Breast epithelium (tissue), 4 donors: ENCODE measurements at places on chromosomes 1 and 21. TPM values are rescaled to one million over a fixed set of nuclear protein-coding genes. Genes with fewer than 3 reads are reported as not detected.
A peak's percentile ranks its signal among the peaks of the same experiment; 100 is the strongest.

- H3K4me1 ChIP-seq, result peaks cover 21% of the 10 kb centered on the region
- no peak for DNase-seq
- no peaks in the 10 kb centered on the region for H3K27me3 ChIP-seq
- H3K4me3 ChIP-seq, result no peak overlapping the region
- no peaks in the 10 kb centered on the region for H3K36me3 ChIP-seq
Observed at GRCh38 chr1:26721669-26722355, 26.0 kb downstream of the ARID1A start.

GRCh38 chr1:100834777-100835660 lies 59.6 kb downstream of the EXTL2 start:
- no peak for DNase-seq
- H3K4me3 ChIP-seq, result no peak overlapping the region
- no peaks in the 10 kb centered on the region for H3K4me1 ChIP-seq
- no peak overlapping the region for H3K27ac ChIP-seq

Gene CFAP107
- not detected for total RNA-seq

Gene PRAMEF20
- not detected for total RNA-seq

Gene INAVA
- total RNA-seq, result not detected

GRCh38 chr1:234758851-234759250 lies 148.9 kb upstream of the IRF2BP2 start:
- no peaks in the 10 kb centered on the region for H3K36me3 ChIP-seq
- H3K27ac ChIP-seq, result no peak overlapping the region
- no peaks in the 10 kb centered on the region for H3K4me1 ChIP-seq
- no peak for DNase-seq
- H3K4me3 ChIP-seq, result no peak overlapping the region
- no peaks in the 10 kb centered on the region for H3K27me3 ChIP-seq

- no peaks in the 10 kb centered on the region for H3K36me3 ChIP-seq
- DNase-seq, result no peak
- no peak overlapping the region for H3K4me3 ChIP-seq
- no peak overlapping the region for H3K27ac ChIP-seq
- no peaks in the 10 kb centered on the region for H3K4me1 ChIP-seq
Observed at GRCh38 chr1:235930543-235930942, 63.8 kb upstream of the LYST start.

Gene SLC45A1
- total RNA-seq, result 1.9 TPM

Gene NUF2
- total RNA-seq, result 1.3 TPM

GRCh38 chr1:235313931-235314678 lies 13.9 kb downstream of the ARID4B start:
- DNase-seq, result no peak
- no peak overlapping the region for H3K27ac ChIP-seq
- H3K4me1 ChIP-seq, result peaks cover 8% of the 10 kb centered on the region
- no peaks in the 10 kb centered on the region for H3K27me3 ChIP-seq
- H3K4me3 ChIP-seq, result no peak overlapping the region

GRCh38 chr1:156098784-156099183 lies 15.7 kb upstream of the LMNA start:
- no peaks in the 10 kb centered on the region for H3K27me3 ChIP-seq
- peak overlapping the region; percentile 40 for H3K27ac ChIP-seq
- peaks cover 29% of the 10 kb centered on the region for H3K4me1 ChIP-seq
- no peak for DNase-seq

- H3K4me1 ChIP-seq, result no peaks in the 10 kb centered on the region
- no peak overlapping the region for H3K4me3 ChIP-seq
- no peaks in the 10 kb centered on the region for H3K27me3 ChIP-seq
- DNase-seq, result no peak
- H3K36me3 ChIP-seq, result no peaks in the 10 kb centered on the region
- no peak overlapping the region for H3K27ac ChIP-seq
Observed at GRCh38 chr1:109630081-109630897, 10.7 kb downstream of the AMPD2 start.

DNA sequence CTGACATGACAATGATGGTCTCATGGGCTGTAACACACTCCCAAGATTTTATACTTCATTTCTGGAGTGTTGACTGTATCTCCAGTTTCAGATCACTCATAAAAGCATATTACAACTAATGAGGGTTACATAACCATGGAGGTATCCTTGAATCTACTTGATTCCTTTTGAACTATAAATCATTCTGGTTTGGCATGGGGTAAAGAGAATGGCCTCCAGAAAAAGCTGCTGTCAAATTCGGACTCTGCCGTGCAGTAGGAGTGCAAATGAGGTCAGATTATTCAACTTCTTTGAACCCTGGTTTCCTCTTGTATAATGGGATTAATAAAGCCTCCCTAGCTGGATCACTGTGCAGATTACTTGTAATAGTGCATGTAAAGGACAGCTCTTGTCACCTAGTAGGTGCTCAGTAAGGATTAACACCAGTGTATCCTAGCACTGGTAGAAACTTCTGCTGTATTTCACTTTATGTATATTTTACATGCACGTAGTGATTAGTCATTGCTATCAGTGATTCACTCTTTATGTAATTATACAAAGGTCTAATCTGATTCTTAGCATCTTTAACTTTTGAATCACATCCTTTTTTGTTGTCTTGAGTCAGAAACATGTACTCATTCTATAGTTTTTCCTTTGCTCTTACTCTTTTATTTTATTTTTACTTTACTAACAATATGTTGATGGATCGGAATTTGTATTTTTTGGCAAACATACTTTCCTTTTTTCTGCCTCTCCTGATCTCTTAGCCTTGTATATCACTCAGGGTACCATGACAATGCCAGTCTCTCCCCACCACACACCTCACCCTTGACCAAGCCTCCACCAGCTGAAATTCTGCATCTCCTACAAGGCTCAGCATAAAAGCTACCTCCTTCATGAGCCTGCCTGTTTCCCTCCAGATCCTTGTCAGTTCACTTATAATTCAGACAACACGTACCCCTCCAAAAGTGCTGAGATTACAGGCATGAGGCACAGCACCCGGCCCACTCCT lies 3.2 kb downstream of the LRRC8C start:
- H3K36me3 ChIP-seq, result no peaks in the 10 kb centered on the region
- peaks cover 4% of the 10 kb centered on the region for H3K4me1 ChIP-seq
- no peak overlapping the region for H3K4me3 ChIP-seq

DNA sequence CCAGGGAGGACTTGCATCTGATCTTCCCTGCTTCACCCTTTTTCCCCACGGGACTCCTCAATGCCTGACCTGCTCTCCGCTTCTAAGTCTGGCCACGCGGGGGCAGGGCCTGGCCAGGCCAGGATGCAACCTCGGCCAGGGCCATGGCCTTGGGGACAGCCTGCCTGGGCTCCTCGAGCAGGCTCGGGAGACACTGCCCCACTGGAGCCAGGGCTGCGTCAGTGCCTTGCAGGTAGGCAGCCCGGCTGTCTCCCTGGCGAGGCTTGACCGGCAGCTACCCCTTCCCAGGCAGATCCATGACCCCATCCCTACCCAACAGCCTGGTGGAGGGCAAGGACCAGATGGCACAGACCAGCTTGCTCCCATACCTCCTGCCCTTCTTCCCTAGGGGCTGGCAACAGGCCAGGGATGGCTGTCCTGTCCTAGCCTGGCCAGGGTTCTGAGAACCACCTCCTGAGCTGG lies 2.7 kb upstream of the PRDM16 start:
- no peak for DNase-seq
- H3K4me3 ChIP-seq, result no peak overlapping the region
- H3K4me1 ChIP-seq, result peaks cover 5% of the 10 kb centered on the region
- no peak overlapping the region for H3K27ac ChIP-seq
- H3K27me3 ChIP-seq, result peaks cover 6% of the 10 kb centered on the region
- no peaks in the 10 kb centered on the region for H3K36me3 ChIP-seq

DNA sequence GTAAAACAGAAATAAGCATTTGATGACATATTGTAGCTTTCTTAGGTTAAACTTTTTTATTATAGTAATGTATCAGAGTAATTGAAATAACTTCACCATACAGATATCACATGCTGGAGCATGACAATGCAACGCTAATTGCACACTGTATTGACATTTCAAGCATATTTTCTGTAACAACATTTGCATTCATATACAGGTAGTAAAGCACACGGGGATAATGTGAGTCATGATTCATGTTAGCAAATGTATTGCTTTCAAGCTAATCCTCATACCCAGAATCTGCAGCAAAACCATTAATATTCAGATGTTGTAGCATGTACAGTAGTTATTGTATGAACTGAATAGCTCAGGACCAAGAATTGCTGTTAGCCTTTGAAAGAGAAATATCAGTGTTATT lies 133.9 kb downstream of the TTLL7 start:
- H3K27me3 ChIP-seq, result no peaks in the 10 kb centered on the region
- H3K4me1 ChIP-seq, result no peaks in the 10 kb centered on the region
- H3K36me3 ChIP-seq, result no peaks in the 10 kb centered on the region
- DNase-seq, result no peak

DNA sequence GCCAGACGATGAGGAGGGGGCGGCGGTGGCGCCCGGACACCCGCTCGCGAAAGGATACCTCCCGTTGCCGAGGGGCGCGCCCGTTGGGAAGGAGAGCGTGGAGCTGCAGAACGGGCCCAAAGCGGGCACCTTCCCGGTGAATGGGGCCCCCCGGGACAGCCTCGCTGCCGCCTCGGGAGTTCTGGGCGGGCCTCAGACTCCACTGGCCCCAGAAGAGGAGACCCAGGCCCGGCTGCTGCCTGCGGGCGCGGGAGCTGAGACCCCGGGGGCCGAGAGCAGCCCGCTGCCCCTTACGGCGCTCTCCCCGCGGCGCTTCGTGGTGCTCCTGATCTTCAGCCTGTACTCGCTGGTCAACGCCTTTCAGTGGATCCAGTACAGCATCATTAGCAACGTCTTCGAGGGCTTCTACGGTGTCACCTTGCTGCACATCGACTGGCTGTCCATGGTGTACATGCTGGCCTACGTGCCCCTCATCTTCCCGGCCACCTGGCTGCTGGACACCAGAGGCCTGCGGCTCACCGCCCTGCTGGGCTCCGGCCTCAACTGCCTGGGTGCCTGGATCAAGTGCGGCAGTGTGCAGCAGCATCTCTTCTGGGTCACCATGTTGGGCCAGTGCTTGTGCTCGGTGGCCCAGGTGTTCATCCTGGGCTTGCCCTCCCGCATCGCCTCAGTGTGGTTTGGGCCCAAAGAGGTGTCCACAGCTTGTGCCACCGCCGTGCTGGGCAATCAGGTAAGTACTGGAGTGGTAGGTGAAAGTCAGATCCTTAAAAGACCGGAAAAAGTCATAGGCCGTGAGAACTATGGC lies 588 bp downstream of the FLVCR1 start:
- peak overlapping the region; percentile 83 for H3K27ac ChIP-seq
- H3K36me3 ChIP-seq, result no peaks in the 10 kb centered on the region
- H3K27me3 ChIP-seq, result no peaks in the 10 kb centered on the region
- DNase-seq, result peak; percentile 20

Gene RASSF5
- total RNA-seq, result 11.0 TPM

Gene S100A7A
- not detected for total RNA-seq

DNA sequence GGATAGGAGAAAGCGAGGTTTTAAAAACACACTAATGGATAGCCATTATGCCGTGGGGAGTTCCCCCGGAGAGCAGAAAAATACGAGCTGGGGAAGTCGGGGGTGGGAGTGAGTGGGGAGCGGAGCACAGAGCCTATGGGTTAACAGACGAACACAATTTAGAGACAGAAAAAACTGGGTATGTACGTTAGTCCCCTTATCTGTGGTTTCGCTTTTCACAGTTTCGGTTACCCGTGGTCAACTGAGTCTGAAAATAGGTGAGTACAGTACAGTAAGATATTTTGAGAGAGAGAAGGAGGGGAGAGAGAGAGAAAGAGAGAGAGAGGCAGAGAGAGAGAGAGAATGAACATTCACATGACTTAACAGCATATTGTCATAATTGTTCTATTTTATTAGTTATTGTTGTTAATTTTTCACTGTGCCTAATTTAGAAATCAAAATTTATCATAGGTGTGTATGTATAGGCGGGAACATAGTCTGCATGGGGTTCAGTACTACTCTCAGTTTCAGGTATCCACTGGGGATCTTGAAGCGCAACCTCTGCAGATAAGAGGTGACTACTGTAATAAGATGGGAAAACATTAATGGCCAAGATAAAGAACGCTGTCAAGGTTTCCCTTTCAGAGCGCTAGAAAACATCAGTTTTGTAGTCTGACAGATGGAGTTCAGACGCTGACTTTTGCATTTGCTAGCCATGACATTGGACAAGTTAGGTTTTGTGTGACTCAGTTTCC lies 125.6 kb upstream of the LMO4 start:
- H3K27ac ChIP-seq, result no peak overlapping the region
- DNase-seq, result no peak
- peak overlapping the region; percentile 7 for H3K4me3 ChIP-seq
- H3K36me3 ChIP-seq, result no peaks in the 10 kb centered on the region
- no peaks in the 10 kb centered on the region for H3K4me1 ChIP-seq

Gene TMEM269
- total RNA-seq, result 0.59 TPM

DNA sequence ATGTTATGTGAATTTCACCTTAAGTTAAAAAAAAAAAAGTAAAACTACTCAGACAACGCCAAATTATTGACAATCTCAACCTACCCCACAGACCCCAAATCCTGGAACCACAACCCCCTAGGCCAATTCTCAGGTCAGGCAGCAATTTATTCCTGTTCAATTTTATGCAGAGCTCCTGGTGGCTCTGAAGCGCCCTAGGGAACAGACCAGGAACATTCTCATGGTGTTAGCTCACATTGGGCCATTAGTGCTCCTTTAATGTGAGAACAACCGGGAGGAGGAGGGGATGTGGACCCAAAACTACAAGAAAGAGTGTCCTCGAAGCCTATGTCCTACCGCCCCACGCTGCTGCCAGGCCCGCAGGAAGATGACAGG lies 403 bp upstream of the PSEN2 start:
- H3K36me3 ChIP-seq, result no peaks in the 10 kb centered on the region
- no peak for DNase-seq
- H3K4me1 ChIP-seq, result no peaks in the 10 kb centered on the region
- no peaks in the 10 kb centered on the region for H3K27me3 ChIP-seq
- peak overlapping the region; percentile 69 for H3K27ac ChIP-seq

Gene ZBTB8B
- under 0.01 TPM for total RNA-seq

GRCh38 chr1:95384567-95384966 lies 150.6 kb downstream of the RWDD3 start:
- H3K36me3 ChIP-seq, result no peaks in the 10 kb centered on the region
- no peak overlapping the region for H3K27ac ChIP-seq
- no peak overlapping the region for H3K4me3 ChIP-seq
- H3K27me3 ChIP-seq, result no peaks in the 10 kb centered on the region

- DNase-seq, result no peak
- H3K4me1 ChIP-seq, result no peaks in the 10 kb centered on the region
- H3K36me3 ChIP-seq, result no peaks in the 10 kb centered on the region
- no peak overlapping the region for H3K4me3 ChIP-seq
- H3K27ac ChIP-seq, result no peak overlapping the region
Observed at GRCh38 chr1:70866542-70867264, 180.9 kb downstream of the PTGER3 start.

DNA sequence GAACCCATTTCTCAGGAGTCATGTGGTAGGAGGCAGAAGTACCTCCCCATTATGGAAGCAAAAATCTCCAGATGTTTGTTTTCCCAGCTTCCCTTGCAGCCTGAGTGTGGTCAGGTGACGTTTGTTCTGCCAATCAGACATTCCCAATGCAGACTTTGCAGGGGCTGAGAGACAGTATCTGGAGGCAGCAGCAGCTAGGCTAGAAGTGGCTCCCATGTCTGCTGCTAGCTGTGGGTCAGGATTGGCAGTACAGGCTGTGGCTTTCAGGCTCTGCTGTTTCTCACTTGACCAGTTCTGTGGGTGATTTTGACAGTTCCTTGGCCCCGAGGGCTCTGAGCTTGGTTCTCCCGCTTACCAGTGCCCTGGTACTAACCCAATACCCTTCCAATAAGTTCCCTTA lies 58.6 kb upstream of the NBPF3 start:
- H3K4me3 ChIP-seq, result no peak overlapping the region
- no peak overlapping the region for H3K27ac ChIP-seq
- no peaks in the 10 kb centered on the region for H3K4me1 ChIP-seq
- DNase-seq, result no peak

- H3K4me3 ChIP-seq, result peak overlapping the region; percentile 89
- peaks cover 8% of the 10 kb centered on the region for H3K36me3 ChIP-seq
- H3K4me1 ChIP-seq, result no peaks in the 10 kb centered on the region
- no peaks in the 10 kb centered on the region for H3K27me3 ChIP-seq
- peak overlapping the region; percentile 78 for H3K27ac ChIP-seq
Observed at GRCh38 chr1:3746389-3746829, 5.8 kb upstream of the CCDC27 start.
